ENCODE measurements at places on chromosomes 6 and 20.

GRCh38 chr6:137761072-137761471, 106.0 kb upstream of the TNFAIP3 start:
- no peak for DNase-seq

- no peak for DNase-seq
These were observed 397.8 kb downstream of the LAMA2 start for GRCh38 chr6:129280749-129281148.

DNA sequence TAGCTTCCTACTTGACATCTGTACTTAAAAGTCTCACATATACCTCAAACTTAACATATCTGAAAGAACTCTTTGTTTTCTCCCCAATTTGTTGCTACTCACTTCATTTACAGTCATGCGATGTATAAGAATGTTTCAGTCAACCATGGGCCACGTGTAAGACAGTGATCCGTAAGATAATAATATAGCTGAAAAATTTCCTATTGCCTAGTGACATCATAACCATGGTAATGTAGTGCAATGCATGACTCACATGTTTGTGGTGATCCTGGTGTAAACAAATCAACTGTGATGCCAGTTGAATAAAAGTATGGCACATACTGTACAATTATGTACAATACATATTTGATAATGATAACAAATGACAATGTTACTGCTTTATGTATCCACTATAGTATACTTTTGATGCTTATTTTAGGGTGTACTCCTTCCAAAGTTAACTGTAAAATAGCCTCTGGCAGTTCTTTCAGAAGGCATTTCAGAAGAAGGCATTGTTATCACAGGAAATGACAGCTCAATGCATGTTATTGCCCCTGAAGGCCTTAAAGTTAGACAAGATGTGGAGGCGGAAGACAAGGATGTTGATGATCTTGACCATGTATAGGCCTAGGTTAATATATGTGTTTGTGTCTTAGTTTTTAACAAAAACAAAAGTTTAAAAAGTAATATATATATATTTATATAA, 579.0 kb downstream of the EPHA7 start:
- no peak for DNase-seq

- no peak for DNase-seq
These were observed 540.5 kb upstream of the JAG1 start for GRCh38 chr20:11214256-11214840.

- DNase-seq, result no peak
These were observed 198.5 kb upstream of the RSPO3 start for GRCh38 chr6:126919947-126920346.

- no peak for DNase-seq
These were observed 13.3 kb upstream of the MAP7 start for GRCh38 chr6:136563386-136564152.

DNA sequence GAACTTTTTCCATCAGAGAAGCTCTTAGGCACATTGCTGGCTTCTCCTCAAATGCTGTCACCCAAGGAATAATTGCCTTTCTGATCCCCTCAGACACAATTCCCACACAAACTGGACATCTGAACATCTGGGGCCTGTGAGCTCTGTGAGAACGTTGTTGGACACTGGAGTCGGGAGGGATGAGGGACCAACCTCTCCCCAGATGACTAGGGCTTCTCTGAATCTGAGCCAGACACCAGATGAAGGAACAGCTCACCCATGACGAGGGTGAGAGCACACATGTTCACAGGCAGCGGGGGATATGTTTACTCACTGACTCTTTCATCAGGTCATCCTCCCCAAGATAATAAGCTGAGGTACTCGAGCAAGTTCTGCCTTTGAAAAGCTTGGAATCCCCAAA, 283.9 kb upstream of the SUPT3H start:
- DNase-seq, result no peak

DNA sequence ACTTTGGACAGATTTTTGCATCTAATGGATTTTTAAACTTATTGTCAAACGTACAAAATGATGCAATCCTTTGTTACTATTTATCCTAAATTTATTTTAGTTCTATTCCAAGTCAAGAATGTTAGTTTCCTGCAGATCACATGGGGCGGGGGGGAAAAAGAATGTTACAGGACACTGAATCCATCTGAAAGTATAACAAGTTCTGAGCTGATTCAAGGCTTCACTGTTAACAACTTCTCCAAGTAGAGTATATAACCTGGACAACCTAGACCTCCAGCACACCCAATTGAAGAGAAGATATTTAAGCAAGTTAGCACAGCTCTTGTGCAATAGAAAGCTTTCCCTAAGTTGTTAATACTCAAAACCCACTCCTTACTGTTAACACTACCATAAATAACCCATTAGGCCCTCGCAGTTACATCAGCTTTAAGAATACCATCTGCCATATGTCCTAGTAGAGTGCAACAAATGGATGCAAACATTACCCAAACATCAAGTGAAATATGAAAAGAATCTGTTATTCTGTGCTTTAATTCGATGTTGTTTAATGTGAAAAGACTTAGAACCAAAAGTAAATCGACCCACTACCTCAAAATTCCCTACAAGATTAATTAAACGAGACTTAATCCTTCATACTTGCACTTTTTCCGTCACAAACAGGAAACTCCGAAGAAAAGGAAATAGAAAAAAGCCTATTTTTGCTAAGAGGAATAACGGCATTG, 1.3 kb downstream of the SEC63 start:
- no peak for DNase-seq

DNA sequence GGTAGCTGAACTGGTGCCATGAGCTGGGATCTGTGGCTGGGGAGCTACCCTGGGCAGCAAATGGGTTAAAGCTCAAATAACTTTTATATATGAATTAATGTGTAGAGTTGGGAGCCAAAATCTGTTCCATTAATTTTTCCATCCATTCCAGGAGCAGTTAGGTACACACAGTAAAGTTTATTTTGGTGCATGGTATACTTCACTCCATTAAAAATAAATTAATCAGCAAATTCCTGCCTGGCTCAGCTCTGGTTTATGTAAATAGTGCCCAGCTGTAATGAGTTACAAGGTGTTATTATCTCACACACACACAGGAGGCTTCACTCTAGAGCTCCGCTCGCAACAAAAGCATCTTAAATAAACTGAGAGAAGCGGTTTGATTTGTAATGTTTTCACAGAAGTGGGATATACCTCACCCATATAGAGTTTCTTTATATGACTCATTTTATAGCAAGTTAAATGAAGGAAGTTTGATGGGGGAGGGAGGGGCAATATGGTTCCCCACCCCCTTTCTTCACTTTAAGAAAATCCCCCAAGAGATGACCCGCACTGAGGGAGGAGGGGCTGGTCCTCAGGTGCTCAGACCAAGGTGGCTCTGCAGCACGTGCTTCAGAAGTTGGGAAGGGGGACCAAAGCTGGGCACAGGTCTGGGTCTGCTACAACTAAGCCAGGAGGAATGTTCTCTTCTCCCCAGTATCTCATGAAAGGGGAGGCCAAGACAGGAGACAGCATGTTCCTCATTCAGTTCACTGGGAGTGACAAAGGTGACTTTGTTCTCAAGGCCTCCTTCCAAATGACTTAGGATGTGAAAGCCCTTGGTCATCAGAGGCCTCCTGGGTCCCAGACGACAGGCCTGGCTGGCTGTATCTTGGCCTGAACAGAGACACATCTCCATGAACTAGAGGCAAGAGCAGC, 10.5 kb upstream of the FAM83C start:
- DNase-seq, result no peak

DNA sequence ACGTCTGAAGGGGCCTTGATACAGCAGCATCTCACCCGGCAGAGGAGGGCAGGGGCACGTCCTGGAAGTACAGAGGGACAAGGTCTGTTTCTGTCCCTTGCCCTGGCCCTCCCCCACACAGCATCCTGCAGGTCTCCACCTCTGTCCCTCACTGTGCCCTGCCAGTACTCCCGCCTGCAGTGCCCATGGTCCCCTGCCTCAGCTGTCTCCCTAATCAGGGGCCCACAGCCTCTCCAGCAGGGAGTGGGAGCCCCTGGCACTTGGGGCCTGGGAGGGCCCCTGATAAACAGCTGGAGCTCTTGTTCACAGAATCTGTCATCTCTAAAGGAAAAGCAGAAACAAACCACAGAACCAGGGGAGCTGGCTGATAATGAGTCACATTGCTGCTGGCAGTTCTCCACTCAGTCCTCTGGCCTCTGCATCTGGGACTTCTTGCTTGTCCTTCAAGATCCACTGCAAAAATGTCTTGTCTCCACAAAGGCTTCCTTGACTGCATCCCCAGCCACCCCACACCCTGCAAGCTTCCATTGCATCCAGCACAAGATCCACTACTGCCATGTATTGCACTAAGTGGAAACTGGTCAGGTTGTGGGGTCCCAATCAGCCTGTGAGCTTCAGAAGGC, 33.2 kb upstream of the TAF8 start:
- DNase-seq, result no peak

GRCh38 chr6:166955121-166955864, 1.1 kb downstream of the RNASET2 start:
- no peak for DNase-seq

DNA sequence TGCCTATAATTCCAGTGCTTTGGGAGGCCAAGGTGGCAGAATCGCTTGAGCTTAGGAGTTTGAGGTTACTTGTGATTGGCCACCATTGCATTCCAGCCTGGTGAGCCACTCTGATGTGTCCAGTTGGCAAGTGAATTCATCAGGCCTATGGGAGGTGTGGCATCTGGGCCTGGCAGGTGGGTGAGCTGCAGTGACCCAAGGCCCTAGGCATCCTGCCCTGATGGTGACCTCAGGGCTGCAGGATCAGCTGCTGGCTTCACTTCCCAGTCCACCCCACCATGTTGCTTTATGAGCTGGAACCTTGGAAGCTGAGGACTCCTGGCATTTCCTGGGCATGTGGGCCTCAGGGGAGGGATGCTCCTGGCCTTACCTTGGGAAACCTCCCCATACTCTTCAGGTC, 20.5 kb downstream of the RSPH9 start:
- no peak for DNase-seq

DNA sequence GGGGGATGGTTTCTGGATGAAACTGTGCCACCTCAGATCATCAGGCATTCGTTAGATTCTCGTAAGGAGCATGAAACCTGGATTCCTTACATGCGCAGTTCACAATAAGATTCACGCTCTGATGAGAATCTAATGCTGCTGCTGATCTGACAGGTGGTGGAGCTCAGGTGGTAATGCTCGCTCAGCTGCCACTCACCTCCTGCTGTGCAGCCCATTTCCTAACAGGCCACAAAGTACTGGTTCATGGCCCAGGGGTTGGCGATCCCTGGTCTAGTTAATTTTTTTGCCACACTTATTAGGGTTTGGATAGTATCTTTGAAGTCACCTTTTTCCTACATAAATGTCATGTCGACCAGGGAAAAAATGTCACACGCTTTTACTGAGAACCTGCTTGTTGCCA, 96.8 kb upstream of the MLIP start:
- DNase-seq, result no peak

- DNase-seq, result no peak
These were observed 49.2 kb downstream of the RNGTT start for GRCh38 chr6:88914180-88914579.

- no peak for DNase-seq
These were observed 582.4 kb downstream of the PHF3 start for GRCh38 chr6:64217721-64218620.

- DNase-seq, result no peak
These were observed 60.9 kb downstream of the PYGB start for GRCh38 chr20:25308671-25309394.

DNA sequence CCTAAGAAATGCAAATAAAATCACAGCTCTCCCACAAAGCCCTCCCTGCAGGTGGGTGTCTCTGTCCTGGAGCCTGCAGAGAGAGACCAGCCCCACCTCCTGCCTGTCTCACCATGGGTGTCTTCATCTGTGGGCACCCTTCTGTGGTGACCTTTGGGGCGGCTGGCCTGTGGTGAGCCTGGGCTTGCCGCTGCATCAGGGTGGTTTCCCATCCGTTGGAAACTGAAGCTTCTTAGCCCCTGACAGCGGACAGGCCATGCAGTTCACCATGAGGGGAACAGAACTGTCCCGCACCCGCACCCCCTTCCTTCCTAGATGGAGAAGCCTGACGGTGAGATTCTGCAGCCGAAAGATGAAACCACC, 42.3 kb upstream of the FRMD1 start:
- DNase-seq, result no peak

GRCh38 chr20:63432577-63433325, 39.7 kb downstream of the KCNQ2 start:
- no peak for DNase-seq

DNA sequence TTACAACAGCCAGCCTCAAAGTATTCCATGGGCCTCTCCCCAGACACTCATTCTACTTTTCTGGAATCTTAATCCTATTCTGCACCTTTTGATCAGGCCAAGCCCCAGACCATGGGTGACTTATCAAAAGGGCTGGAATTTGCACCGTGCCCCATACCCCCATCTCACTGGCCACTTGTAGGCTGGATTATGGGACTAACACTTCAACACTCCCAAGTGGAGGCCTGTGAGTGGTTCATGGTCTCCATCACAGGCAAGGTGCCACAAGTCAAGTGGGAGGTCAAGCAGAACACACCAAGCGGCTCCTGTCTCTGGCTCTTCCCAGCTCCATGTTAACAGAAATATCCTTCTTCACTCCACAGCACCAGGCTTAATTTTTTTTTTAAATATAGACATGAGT, 212.3 kb upstream of the HEY2 start:
- DNase-seq, result no peak

DNA sequence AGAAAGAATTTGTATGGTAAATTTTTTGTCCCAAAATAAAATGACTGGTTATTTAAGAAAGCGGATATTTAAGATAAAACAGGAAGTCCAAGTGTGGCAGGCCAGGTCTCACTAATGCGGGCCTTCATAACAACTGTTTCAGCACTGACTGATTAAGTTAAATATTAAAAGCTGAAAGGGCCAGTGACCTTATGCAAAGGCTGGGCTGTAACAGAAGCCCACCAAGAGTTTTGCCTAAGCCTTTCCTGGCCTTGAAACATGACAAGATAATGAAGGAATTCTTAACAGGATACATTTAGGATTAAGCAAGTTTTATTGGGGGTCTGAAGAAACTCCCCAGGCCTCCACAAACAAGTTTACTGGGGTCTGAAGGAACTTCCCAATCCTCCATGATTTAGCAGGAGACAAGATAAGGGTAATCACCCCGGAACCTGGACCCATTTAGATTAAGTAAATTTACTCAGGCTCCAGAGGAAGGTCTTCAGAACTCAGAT, 36.3 kb downstream of the ZNF133 start:
- no peak for DNase-seq
